ENCODE measurements at places on chromosomes 7 and 10. TPM values are rescaled to one million over a fixed set of nuclear protein-coding genes. Genes with fewer than 3 reads are reported as not detected.

- no peak for DNase-seq
Observed at GRCh38 chr7:36625247-36625646, 99.0 kb downstream of the AOAH start.

DNA sequence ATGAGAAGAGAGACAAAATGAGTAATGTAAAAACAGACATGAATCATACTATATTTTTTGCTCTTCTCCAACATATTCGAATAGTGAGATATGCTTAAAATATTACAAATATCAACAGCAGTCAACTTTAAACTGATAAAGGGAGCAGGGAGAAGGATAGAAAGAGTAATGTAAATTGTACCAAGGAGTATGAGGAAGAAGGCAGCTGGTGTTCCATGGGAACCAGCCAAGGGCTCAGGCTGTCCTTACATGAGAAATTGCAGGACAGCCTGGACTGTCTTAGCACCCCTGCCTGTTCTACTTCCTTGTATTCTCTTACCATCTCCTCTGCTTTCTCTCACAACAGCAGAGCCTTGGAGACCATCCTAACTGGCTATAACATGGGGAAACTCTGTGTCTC lies 128.7 kb downstream of the TSPAN12 start:
- no peak for DNase-seq

- no peak for DNase-seq
Observed at GRCh38 chr7:159141660-159142059, 3.0 kb downstream of the VIPR2 start.

The CLEC2L gene
- total RNA-seq, result not detected

The COL13A1 gene
- total RNA-seq, result 13.5 TPM
